ENCODE measurements at places on chromosomes 5 and 9.

DNA sequence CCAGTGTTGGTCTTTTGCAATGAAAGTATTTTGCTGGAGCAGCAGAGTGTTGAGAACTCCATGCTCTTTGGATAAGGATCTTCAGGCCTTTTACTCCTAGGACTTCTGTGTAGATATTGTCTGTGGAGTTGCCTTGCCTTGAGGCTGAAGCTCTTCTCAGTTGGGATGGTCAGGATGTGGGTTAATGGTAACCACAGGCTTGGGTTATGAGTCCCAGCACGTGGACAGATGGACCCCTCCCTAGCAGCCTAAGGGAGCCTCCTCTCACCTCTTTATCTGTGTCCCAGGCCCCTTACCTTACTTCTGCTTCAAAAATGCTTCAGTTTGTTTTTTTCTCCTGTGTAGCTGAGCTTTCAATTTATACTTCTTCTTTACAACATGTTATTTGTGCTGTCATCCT, 109.9 kb downstream of the MEGF10 start:
- no peak for DNase-seq

DNA sequence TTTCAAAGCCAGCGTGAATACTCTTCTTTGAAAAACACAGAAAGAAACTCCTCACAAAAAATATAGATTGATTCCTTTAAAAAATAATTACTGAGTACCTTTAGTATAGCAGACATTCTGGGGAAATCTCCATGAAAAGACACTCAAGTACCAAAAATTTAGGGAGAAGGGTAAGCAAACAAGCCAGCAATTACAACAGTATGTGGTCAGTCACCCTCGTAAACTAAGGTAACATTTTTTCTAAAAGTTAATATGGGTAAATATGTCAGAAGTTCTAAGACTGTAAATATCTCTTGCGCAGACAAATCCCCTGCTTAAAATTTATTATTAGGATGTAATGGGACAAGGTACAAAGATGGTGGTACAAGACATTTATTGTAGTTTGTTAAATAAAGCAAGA, 102.0 kb upstream of the PTGER4 start:
- DNase-seq: no peak

DNA sequence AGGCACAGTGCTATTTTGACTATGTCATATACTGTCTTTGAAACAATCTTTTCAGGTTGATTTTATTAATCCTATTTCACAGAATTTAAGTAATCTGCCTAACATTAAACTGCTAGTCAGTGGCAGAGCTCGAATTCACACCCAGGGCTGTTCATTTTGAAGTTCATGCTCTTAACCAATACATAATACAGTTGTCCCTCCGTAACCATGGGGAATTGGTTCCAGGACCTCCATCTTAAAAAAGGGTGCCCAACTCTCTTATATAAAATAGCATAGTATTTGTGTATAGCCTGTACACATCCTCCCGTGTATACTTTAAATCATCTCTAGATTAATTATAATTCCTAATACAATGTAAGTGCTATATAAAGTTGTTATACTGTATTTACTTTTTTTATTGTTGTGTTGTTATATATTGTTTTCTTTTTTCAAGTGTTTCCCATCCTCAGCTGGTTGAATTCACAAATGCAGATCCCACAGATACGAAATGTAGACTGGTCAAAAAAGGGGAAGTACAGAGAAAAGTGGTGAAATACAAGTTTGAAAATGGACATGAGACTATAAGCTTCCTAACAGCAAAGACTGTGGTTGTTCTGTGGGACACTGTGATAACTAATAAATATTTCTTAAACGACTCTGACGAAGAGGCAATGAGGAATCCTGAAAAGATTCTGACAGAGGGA, 18.3 kb downstream of the RFX3 start:
- DNase-seq: no peak

DNA sequence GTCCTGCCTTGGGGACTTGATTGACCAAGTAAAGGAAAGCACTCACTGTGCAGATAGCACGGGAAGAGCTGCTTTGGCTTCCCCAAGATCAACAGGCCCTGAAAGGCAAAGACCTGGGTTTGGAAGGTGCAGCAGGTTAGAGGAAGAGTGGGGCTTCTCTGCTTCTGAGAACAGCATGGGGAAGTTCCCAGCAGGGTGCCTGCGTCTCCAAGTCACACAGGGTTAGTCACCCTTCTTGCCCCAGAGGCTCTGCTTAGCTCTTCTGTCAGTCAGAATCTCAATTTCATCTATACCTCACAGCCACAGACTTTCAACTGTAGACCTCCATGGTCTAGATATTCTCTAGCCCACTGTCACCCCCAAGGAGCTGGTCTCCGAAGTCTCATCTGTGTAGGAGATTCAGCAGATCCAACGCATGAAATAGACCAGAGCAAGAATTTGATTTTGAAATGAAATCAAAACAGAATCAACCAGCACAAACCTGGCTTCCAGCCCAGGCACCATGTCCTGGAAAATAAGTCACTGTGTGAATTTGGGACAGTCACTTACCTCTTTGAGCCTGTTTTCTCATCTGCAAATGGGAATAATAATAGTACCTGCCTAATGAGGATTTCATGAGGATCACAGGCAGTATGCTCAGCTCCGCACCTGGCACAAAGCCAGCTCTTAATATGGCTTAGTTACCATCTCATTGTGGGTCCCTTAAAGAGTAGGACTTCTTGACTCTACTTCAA, 64.0 kb downstream of the SFXN1 start:
- DNase-seq: no peak

DNA sequence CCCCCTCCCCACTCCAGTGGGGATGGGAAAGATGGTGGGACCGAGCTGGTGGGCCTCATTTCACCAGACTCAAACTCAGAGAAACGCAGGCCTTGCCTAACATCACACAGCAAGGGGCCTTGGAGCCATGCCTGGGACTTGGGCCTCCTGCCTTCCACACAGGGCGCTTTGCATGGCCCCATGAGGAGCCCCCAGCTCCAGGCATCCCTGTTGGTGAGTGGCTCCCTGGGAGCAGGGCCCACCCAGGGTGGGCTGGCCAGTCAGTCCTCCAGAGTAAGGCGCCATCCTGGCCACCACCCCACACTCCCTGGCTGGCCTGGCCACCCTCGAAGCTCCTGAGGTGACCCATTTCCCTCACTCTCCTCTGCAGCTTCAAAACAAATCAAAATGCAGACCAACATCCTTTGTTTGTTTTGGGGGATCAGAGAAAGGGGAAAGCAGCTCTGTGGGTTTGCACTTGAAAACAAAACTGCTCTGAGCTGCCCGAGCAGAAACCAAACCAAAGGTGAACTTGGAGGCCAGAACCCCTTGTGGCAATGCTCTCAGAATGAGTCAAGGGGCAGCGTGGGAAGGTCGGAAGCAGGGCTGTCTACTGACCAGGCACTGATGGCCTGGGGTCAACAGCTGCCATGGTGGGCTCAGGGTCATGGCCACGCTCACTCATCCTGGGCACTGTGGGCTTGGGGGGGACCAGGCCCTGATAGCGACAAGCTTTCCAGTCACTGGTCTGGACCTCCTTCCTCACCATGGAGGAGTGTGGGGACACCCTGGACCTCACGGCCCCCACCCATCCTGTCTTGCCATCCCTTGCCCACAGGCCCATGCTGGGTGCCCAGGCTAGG, 37.0 kb upstream of the VDAC1 start:
- DNase-seq: no peak

GRCh38 chr5:59178071-59178470, 595.2 kb downstream of the RAB3C start:
- no peak for DNase-seq

GRCh38 chr9:98700801-98701200, 7.9 kb downstream of the GABBR2 start:
- no peak for DNase-seq

DNA sequence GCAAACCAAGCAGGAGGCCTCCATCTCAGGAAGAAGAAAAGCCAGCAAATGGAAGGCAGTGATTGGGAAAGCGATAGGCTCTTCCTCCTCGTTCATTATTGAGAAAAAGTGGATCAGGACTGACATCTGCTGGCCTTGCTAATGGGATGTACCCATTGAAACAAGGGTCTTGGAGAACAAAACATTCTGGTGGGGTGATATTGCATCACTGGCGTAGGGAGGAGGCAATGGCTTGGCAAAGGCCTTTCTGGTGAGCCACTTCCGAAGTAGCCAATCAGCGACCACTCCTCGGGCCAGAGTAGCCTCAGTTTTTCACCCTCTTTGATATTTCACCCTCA, 86.7 kb upstream of the NFIB start:
- DNase-seq: peak; percentile 100

GRCh38 chr5:131252824-131253171, 11.1 kb upstream of the CDC42SE2 start:
- DNase-seq: no peak

DNA sequence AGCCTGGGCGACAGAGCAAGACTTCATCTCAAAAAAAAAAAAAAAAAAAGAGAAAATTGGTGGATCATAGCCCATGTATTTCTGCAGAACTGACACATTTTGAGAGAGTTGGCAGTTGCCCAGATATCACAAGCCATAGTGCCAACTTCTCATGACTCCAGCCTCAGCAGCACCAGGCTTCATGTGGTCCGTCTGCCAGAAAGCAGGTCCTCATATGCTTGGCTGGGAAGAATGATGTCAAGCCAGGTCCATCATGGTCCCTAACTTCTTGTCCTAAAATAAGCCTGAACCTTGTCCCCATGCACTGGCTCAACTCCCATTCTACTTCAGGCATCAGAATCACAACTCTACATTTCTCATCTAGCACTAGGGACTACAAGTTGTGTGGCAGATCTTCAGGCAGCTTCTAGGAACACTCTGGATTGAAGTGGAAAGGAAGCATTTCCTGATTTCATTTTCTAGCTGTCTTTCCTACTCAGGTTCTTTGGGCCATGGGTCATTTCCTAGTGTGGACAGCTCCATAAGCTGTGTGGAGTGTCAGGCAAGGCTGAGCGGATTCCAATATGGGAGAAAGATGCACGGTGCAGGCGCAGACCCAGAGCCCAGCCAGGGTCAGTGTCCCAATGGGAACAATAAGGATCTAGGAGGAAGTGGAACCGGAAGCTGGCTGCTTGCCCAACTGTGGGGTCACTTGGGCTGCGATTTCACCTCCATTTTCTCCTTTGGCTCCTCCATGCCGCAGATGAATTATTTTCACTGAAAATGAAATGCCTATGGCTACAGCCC, 90.1 kb downstream of the LMNB1 start:
- peak; percentile 83 for DNase-seq

Data from NCI-H446 treated with DMSO at 0.1 percent for 48 hours (cell line).